Astrocyte (in vitro differentiated cells and primary cell): ENCODE measurements at places on chromosomes 7 and 10.

DNA sequence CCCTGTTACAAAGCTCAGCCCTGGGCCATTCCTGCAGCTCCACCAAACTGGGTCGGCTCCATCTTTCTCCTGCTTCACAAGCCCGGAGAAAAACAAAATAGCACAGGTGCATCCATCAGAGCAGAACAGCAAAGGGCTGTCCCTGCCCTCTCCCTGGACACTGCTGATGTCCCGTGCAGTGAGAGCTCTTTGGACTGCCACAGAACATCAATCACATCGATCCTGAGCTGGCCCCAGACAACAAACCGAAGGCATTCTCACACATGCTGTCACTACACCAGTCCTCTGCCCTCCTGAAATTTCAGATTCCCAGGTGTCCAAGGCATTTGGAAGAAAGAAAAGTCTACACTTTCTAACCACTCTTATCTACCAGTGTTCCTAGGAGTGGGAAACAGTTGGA, 427.1 kb upstream of the ZMIZ1 start:
- DNase-seq = no peak

- no peak for DNase-seq
Measured at GRCh38 chr7:44891372-44891771, 6.0 kb upstream of the PURB start.

DNA sequence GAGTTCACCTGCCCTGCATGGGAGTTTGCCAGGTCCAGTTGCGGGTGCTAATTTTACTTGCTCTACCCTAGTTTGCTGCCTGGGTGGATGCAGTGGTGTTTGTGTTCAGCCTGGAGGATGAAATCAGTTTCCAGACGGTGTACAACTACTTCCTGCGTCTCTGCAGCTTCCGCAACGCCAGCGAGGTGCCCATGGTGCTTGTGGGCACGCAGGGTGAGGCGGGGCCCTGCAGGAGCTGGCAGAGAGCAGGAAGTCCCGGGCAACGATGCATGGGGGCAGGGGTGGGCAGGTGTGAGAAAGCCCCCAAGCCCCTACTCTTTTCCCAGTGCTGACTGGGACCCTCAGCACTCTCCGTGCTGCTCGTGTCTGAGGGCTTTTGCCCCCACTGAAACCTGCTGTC, 31.3 kb downstream of the AGAP3 start:
- DNase-seq = no peak

DNA sequence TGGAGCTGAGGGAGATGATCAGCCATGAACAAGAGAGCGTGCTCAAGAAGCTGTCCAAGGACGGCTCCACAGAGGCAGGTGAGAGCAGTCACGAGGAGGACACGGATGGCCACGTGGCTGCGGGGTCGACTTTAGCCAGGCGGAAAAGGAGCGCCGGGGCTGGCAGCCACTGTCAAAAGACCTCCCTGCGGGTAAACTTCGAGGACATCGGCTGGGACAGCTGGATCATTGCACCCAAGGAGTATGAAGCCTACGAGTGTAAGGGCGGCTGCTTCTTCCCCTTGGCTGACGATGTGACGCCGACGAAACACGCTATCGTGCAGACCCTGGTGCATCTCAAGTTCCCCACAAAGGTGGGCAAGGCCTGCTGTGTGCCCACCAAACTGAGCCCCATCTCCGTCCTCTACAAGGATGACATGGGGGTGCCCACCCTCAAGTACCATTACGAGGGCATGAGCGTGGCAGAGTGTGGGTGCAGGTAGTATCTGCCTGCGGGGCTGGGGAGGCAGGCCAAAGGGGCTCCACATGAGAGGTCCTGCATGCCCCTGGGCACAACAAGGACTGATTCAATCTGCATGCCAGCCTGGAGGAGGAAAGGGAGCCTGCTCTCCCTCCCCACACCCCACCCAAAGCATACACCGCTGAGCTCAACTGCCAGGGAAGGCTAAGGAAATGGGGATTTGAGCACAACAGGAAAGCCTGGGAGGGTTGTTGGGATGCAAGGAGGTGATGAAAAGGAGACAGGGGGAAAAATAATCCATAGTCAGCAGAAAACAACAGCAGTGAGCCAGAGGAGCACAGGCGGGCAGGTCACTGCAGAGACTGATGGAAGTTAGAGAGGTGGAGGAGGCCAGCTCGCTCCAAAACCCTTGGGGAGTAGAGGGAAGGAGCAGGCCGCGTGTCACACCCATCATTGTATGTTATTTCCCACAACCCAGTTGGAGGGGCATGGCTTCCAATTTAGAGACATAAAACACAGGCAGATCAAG, 3.3 kb downstream of the GDF2 start:
- no peak for DNase-seq

- no peak for DNase-seq
Measured at GRCh38 chr7:71457021-71457420, 325.1 kb downstream of the GALNT17 start.

GRCh38 chr7:75818472-75818871, 4.9 kb upstream of the CCL24 start:
- DNase-seq = no peak

DNA sequence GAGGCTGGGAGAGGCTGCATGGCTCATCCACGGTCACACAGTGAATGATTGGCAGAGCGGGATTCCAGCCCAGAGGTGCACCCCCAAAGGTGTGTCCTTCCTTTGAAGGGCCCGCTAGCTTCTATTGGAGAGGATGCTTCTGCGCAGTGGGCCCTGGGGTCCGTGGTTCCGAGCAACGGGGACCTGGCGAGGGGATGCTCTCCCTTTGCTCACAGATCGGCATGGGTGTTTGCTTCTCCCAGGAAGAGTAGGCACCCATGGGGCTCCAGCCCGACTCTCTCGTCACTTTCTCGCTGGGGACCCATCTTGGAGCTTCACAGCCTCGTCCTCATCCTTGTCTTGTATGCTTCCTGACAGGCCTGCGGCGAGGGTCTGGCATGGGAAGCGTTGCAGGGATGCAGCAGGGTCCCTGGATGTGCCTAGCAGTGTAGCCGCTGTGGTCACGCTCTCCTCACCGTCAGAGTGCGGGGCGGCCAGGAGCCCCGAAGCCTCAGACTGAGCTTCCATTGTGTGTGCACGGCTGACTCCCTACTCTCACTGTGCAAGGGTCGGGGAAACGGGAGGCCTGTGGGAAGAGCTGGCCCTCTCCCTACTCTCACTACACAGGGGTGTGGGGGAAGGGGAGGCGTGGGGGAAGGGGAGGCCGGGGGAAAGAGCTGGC, 538.5 kb upstream of the FOXK1 start:
- DNase-seq = no peak

- peak; percentile 65 for DNase-seq
Measured at GRCh38 chr10:24723788-24724380, at the start of gene ARHGAP21. Gene ARHGAP21 (minus strand): TSS chr10:24723887. CDS start chr10:24721899, 1,988 bp downstream.

- no peak for DNase-seq
Measured at GRCh38 chr7:142104550-142105527, 6.7 kb upstream of the MGAM2 start.

DNA sequence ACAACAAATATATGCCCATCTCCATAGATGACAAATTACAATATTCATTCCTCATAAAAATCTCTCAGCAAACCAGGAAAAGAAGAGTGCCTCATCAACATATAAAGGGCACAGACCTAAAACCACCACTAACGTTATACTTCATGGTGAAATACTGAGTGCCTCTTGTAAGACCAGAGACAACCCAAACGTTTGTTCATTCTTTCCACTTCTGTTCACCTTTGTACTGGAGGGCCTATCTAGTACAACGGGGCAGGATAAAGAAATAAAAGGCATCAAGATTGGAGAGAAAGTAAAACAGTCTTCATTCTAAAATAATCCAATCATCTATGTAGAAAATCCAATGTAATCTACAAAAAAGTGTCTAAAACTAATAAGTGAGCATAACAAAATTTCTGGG, 79.1 kb downstream of the LARP4B start:
- DNase-seq = no peak

DNA sequence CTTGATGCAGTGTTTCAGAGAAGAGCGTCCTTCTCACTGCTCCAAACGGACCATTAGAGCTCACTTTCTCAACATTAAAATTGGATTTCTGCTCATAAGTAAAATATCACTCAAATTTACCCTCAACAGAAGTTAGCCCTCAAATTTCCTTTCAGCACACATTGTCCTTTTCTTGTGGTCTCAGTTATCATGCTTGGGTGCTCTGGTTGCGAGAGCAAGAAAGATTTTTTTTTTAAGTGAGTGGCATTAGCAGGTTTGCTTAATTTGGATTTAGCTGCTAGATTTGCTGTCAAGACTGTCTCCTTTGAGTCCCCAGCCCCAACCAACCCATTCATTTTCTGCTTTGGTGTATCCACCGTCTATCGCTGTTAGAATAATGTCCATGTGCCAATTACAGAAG, 2.6 kb upstream of the CH25H start:
- no peak for DNase-seq

- no peak for DNase-seq
Measured at GRCh38 chr10:131819241-131820072, 81.4 kb upstream of the PPP2R2D start.

- DNase-seq = no peak
Measured at GRCh38 chr7:21526448-21526847, 16.4 kb upstream of the DNAH11 start.

DNA sequence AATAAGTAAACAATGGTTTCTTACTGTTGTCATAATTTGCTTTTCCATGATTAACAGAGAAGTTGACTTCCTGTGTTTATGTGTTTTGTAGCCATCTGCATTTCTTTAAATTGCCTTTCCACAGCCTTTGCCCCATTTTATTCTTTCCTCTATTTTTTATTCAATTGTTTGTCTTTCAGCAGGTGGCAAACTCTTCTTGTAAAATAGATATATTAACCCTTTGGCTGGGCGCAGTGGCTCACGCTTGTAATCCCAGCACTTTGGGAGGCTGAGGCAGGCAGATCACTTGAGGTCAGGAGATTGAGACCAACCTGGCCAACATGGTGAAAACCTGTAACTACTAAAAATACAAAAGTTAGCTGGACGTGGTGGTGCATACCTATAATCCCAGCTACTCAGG, 50.6 kb upstream of the CAPZA2 start:
- DNase-seq = no peak

- DNase-seq = peak; percentile 47
Measured at GRCh38 chr7:6317797-6318438, 45.5 kb upstream of the CYTH3 start.

- no peak for DNase-seq
Measured at GRCh38 chr7:12481722-12482121, 78.1 kb upstream of the VWDE start.

DNA sequence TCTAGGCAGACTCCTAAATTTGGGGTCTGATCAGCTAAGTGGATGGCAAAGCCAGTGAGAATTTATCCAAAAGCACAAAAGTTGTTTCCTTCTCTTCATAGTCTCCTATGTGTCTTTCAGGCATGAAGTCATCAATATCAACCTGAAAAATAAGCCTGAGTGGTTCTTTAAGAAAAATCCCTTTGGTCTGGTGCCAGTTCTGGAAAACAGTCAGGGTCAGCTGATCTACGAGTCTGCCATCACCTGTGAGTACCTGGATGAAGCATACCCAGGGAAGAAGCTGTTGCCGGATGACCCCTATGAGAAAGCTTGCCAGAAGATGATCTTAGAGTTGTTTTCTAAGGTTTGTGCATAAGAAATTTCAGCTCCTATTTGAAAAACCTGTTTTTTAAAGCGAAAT, 4.8 kb downstream of the GSTO1 start:
- no peak for DNase-seq

DNA sequence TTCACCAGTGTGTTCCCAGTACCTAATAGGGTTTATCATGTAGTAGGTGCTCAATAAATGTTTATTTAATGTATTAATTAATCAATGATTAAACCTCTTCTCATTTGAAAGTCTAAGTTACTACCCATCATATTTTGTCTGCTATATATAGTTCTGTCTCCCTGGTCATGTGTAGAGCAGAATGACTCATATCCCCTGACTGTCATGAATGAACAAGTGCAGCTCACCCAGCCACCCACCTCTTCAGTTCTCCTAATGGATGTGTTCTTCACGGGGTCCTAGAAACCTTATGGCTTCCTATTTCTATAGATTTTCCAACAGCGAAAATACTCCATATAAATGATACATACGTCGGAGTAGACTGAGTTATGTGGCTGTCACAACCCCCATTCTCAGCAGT, 64.5 kb downstream of the HIF1AN start:
- no peak for DNase-seq

DNA sequence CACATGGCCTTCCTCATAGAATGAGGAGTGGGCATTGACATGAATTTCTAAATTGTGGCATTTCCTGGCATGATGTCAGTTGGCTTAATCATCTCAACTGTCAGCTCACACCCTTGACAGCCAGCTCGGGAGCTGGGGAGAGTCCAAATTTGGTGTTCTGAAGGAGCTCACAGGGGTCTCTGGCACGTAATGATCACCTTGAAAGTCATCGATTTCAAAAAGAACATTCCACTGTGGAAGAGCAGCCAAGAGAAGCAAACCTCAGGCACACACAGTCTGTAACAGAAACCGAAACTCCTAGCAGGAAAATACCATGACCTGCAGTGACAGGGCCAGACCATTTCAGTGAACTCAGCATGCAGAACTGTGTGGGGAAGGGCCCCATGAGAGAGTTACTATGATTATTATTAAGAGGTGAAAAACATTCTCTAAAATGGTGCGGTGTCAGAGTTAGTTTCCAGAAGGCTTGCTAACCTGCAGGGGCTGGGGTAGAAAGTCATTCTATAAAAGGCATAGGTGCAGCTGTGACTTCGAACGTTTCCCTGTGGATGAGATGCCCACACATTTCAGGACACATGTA, 26.4 kb upstream of the KLF6 start:
- peak; percentile 82 for DNase-seq

GRCh38 chr10:9342885-9343570, 1288.5 kb downstream of the GATA3 start:
- DNase-seq = peak; percentile 24

GRCh38 chr7:28433699-28434219, 21.4 kb downstream of the CREB5 start:
- DNase-seq = peak; percentile 40

DNA sequence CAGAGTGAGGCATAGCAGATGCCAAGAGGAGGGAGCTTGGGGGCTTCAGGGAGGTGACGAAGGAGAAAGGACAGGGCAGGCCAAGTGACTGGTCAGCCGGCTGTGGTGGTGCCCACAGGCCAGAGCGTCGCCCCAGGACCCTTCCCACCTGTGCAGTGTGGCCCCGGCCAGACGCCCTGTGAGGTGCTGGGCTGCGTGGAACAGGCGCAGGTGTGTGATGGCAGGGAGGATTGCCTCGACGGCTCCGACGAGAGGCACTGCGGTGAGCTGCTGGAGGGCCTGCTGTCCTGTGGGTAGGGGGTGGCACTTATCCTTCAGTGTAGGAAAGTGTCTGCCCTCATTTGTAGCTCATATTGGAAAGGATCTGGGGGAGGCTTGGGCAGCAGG, 26.8 kb upstream of the ZNF467 start:
- DNase-seq = no peak

- no peak for DNase-seq
Measured at GRCh38 chr7:54326592-54327167, 215.5 kb upstream of the VSTM2A start.

DNA sequence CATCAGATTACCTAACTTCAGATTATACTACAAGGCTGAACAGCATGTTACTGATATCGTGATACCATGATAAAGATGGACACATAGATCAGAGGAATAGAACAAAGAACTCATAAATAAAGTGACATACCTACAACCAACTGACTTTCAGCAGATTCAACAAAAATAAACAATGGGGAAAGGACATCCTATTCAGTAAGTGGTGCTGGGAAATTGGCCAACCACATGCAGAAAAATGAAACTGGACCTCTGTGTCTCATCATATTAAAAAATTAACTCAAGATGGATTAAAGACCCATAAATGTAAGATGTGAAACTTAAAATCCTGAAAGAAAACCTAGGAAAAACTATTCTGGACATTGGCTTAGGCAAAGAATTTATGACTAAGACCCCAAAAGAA, 158.6 kb downstream of the ZEB1 start:
- peak; percentile 2 for DNase-seq
